Activated CD4-positive, alpha-beta memory T cell treated with anti-CD3 and anti-CD28 coated beads, Interleukin-2, amount 10 ng/mL, durations not matched to agents 7 days and 5 days (primary cell): ENCODE measurements at places on chromosomes 1 and 21. TPM values are rescaled to one million over a fixed set of nuclear protein-coding genes. Genes with fewer than 3 reads are reported as not detected.

GRCh38 chr1:167984886-167985489 is 48.1 kb upstream of the MPC2 start:
- no peak for DNase-seq
- H3K4me3 ChIP-seq = no peak overlapping the region
- H3K4me1 ChIP-seq = peaks cover 4% of the 10 kb centered on the region
- no peak overlapping the region for H3K27ac ChIP-seq
- peaks cover 26% of the 10 kb centered on the region for H3K36me3 ChIP-seq
- no peaks in the 10 kb centered on the region for H3K27me3 ChIP-seq

- no peak overlapping the region for H3K27ac ChIP-seq
- no peak overlapping the region for H3K4me3 ChIP-seq
- no peaks in the 10 kb centered on the region for H3K27me3 ChIP-seq
- H3K4me1 ChIP-seq = no peaks in the 10 kb centered on the region
- no peak for DNase-seq
- no peaks in the 10 kb centered on the region for H3K36me3 ChIP-seq
These were observed 57.7 kb downstream of the ATG4C start for GRCh38 chr1:62841587-62842169.

- peaks cover 12% of the 10 kb centered on the region for H3K27me3 ChIP-seq
- H3K4me1 ChIP-seq = peaks cover 15% of the 10 kb centered on the region
- DNase-seq = no peak
- no peaks in the 10 kb centered on the region for H3K36me3 ChIP-seq
These were observed 11.7 kb upstream of the MCOLN3 start for GRCh38 chr1:85060038-85060437.

GRCh38 chr1:246210756-246211155 is 296.3 kb downstream of the SMYD3 start:
- H3K4me1 ChIP-seq = no peaks in the 10 kb centered on the region
- no peak overlapping the region for H3K4me3 ChIP-seq
- DNase-seq = no peak
- H3K27me3 ChIP-seq = no peaks in the 10 kb centered on the region

Gene PLXNA2
- 0.43 TPM for total RNA-seq
